ENCODE measurements at places on chromosomes 6 and 20.

DNA sequence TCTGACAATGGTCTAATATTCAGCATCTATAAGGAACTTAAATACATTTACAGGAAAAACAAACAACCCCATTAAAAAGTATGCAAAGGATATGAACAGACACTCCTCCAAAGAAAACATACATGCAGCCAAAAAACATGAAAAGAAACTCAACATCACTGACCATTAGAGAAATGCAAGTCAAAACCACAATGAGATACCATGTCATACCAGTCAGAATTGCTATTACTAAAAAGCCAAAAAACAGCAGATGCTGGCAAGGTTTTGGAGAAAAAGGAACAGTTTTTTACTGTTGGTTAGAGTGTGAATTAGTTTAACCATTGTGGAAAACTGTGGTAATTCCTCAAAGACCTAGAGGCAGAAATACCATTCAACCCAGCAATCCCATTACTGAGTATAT, 339.0 kb upstream of the ADGRB3 start:
- DNase-seq = no peak

DNA sequence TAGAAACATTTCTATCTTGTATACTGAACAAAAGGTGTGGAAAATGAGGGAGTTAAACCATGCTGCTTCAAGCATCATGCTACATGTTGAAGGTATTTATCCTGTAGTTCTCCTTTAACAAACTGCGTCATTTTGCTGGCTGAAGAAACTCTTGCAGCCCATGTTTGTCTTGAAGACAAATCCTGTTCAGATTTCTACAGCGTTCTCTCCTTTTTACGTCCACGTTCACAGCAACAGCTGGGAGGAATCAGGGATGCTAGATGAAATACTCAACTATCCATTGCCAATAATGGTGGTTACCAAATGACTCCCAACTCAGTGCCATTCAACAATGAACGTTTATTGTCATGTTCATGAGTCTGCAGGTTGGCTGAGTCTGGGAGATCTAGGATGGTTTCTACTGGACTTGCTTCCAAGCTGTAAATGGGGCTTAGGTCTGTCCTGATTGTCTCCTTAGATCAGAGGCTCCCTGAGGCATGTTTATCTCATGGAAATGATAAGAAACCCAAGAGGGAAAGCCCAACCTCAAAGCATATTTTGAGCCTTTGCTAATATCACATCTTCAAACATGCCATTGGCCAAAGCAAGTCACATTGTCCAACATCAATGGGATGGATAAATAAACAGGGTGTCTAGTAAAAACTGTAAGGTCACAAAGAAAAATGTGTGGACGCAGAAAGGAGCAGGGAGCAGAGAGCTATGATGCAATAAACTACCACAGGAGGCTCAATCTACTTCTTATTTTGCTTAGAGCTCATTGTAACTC, 2.7 kb upstream of the PLCB1 start:
- DNase-seq = no peak

DNA sequence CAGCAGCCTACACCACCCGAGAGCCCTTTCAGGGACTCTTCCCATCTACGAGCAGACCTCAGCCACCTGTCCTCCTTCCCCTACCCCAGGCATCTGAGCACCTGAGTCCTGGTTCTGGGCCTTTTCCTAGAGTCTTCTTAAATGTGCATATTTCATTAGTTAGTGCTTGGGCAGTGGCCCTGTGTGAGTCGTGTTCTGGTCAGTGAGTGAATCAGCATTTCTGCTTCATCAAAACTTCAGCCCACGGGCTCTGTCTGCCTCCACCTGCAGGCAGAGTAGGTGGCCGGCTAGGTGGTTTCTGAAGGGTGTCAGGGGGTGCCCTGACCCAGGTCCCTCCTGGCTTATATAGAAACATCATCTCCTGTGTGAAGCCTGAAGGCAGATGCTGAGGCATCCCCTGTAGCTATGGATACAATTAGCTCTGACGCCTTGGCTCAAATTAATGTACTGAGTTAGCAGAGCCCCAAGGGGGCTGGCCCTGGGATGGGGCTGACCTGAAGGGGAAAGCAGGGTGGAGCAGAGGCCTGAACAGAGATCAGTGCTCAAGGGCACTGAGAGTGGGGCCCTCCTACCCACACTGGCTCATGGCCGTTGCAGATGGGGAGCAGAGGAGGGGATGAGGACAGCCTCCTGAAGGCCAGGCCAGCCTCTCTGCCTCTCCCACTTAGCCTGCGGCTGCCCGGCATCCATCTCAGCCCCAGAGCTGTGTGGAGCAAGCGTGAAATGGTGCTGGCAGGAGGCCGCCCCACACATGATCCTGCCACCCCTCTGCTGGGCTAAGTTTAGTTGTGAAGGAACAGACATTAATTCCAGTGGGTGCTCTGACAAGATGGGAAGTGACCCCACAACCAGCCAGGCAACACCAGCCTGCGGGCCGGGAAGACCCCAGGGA, 13.6 kb downstream of the IP6K3 start:
- DNase-seq = no peak

DNA sequence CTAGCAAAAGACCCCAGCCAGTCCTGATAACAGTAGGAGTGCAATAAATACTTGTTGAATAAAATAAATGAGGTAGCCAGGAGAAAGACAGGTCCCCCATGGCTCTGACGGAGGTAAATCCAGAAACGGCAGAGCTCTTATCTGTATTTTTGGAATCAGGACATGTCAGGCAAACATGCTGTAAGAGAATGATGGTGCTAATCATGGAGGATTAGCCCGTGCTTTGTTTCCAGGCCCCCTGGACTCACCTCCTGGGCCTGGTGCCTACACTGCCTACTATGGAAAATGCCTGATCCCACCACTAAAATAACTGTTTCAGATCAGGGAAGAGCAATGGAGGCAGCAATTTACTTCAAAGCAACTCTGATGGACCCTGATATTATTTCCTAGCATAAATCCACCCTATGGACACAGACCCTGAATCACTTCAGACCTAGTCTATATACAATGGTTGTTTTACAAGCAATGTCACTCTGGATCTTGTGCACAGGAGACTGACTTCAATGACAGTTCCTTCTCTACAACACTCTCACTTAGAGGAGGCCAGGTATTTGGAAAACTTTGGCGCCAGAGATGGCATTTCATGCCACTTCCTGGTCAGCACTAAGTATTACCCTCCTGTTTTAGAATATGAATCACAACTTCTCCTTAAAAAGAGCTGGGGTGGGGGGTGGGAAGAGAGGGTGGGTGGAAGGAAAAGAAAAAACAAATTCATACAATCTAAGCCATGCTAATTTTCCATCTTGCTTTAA, 6.4 kb downstream of the MRPL14 start:
- DNase-seq = no peak

DNA sequence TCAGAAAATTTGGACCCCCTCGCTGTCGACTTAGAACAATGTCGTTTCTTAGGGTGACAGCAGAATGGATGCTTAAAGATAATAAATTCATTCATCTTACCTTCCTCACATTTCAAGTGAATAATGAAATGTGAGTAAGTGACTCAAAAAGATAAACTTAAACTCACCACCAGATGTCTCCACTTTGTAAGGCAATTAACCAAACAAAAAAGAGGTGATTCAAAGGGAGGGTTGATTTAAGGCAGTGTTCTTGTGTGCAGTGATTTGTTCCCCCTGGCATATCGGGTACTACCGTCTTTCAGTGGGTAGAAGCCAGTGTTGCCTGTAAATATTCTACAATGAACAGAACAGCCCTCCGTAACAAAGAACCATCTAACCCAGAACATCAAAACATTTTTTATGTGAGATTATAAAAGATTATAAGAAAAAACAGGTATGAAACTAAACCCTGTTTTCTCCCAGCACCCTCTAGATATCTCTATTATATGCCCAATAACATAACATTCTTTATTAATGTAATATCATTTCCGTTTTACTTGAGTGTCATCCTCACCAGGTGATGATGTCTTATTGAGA, 589.7 kb downstream of the CBLN4 start:
- DNase-seq = no peak

- DNase-seq = no peak
Measured at GRCh38 chr20:14304472-14304871, 32.9 kb downstream of the FLRT3 start.

DNA sequence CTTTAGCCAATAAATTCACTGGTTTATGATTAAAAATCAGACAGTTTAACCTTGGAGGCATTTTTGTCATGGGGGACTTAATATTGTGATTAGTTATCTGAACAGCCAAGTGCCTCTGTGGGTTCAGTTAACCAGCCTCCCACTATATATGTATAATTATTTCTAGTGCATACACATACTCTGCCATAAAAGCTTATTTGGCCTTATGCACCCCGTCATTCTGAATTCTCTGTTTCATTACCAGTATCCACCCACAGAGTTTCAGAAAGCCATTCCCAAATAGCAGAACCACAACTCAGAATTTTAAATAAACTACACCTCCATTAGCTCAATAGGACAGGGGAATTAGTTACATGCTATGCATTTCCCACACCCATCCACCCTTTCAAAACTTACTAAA, 279.7 kb downstream of the ZFAND3 start:
- no peak for DNase-seq

DNA sequence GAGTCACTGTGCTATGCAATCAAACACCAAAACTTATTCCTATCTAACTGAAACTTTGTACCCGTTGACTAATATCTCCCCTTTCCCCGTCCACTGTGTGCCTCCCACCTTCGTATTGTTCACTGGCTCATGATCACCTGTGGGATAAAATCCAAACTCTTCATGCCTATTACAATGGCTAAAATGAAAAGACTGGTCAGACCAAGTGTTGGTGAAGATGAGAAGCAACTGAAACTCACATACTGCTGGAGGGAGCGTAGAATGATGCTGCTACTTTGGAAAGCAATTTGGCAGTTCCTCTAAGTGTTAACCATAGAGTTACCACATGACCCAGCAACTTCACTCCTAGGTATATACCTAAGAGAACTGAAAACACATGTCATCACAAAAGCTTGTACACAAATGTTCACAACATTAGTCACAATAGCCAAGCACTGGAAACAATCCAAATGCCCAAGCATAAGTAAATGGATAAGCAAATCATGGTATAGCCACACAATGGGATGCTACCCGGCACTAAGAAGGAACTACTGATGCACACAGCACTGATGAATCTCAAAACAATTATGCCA, 13.1 kb downstream of the RPS10 start:
- no peak for DNase-seq

- peak; percentile 27 for DNase-seq
Measured at GRCh38 chr6:127514773-127515227, 4.3 kb downstream of the MTCL3 start.

- DNase-seq = no peak
Measured at GRCh38 chr6:96099069-96099468, 83.3 kb downstream of the FUT9 start.

DNA sequence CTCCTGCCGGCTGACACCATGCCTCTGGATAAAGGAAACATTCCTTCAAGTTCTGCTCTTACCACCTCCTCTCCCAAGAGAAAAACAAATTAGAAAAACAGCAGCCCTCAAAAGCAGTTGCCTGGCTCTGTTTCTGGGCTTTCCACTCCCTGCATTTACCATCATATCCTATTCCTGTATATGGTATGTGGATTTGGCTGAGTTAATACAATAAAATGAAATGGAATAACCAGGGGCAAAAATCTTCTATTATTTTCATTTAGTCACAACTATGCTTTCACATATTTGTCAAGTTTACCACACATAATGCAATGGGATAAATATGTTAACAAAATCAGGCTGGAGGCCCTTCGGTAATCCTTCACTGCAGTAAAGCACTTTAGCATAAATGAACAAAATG, 34.3 kb downstream of the COL12A1 start:
- DNase-seq = no peak

DNA sequence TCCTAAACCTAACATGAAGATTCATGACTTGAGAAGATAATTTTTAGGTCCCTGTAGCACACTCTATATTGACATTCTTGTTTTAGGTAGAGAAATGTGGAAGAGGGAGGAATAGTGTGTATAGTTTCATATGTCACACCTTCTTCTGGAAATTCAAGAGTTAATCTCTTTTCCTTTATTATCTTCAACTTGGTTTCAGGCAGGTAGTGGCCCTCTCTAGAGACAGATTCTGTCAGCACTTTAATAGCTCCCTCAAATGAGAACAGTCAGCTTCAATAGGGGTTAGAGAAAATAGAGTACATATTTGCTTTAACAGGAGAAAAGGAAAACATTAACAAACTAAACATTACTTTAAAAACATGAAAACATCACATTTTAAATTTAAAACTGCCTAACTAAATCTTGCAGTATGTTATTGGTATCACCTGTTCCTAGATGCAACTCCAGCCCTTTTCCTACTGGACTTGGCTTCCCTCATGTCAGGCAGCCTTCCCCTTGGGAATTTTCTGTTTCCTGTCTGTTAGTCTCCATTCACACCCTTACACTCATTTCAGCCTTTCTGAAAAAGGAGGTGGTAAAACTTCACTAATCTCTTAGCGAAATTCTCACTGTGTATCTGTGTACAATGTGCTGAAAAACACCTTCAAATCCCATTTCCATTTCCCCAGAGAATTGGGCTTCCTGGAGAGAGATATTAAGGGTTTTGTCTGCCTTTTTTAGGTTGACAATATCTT, 192.3 kb upstream of the RNF217 start:
- DNase-seq = no peak

GRCh38 chr20:1536893-1537730, 20.4 kb downstream of the SIRPD start:
- DNase-seq = no peak

GRCh38 chr6:157383471-157383870, 2.5 kb downstream of the ZDHHC14 start:
- DNase-seq = no peak

DNA sequence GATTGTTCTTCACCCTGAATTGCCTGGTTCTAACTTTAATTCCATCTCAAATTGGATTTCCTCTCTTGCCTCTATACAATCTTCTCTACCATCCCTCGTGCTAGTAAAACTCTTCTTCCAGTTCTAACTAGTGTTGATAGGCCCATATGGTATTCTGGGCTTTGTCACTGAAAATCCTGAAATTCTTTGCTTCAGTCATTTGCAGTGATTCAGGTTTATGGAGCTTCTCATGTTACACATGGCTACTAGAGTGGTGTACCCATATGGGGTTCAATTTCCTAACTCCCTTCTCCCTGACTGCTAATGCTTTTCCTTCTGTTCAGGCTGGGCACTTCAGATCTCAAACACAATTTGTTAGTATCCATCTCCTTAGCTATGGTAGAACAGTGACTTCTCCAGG, 956.6 kb downstream of the KIF16B start:
- no peak for DNase-seq

DNA sequence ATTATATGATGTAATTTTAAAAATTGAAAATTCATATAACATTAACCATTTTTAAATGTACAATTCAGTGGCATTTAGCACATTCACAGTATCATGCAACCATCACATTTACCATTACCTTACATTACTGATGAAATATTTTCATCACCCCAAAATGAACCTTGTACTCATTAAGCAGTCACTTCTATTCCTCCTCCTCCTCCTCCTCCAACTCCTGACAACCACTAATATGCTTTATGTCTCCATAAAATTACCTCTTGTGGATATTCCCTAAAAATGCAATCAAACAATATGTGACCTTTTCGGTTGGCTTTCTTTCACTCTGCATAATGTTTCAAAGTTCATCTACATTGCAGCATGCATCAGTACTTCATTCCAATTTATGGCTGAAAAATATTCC, 45.2 kb downstream of the ZHX3 start:
- DNase-seq = no peak
